ENCODE measurements at places on chromosomes 12 and 14.

- no peak for DNase-seq
Observed at GRCh38 chr14:29814156-29815015, 113.3 kb downstream of the PRKD1 start.

DNA sequence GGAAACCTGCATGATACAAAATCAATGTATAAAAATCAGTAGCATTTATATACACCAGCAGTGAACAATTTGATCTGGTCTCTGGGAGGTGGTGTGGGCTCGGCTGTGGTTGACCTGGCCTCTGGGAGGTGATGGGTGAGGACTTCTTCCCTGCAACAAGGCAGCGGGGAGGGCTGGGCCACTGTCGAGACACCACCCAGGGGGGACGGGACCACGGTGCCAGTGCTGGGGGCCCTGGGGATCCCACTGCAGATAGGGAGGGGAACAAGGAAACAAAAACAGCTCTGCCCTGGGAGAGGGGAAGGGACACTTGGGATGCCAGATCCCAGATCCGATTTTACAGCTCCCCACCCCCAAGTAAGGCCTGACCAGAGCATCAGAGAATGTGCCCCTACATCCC lies 189.6 kb upstream of the SFSWAP start:
- DNase-seq: no peak

GRCh38 chr12:88036353-88036965 lies 7.3 kb upstream of the C12orf50 start:
- DNase-seq: no peak

DNA sequence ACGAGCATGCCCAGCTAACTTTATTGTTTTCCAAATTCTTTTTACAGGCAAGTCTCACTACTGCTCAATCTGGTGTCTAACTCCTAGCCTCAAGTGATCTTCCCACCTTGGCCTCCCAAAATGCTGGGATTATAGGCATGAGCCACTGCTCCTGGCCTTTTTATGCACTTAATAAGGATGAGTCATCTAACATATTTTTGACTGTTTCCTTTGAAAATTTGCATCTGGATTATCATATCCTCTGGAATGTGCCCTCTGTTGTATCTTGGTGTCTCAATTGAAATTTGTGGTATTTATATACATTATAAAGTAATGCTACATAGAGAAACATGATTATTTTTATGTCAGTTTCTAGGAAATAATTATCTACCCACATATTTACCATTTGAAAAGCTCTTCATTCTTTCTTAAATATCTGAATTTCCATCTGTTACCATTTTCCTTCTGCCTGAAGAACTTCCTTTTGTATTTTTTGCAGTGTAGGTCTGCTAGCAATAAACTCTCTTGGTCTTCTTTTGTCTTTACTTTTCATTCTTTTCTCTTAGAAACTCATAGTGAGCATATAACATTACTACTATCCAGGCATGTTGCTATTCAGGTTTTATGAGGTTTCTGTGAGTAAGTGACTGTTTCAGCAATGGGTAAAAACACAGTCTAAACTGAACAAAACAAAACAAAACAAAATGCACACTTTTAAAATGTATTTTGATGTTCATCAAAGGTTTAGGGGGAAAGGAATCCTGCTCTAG lies 52.8 kb upstream of the CNOT2 start:
- no peak for DNase-seq

GRCh38 chr12:53952335-53952694 lies 2.4 kb upstream of the HOXC12 start:
- no peak for DNase-seq

DNA sequence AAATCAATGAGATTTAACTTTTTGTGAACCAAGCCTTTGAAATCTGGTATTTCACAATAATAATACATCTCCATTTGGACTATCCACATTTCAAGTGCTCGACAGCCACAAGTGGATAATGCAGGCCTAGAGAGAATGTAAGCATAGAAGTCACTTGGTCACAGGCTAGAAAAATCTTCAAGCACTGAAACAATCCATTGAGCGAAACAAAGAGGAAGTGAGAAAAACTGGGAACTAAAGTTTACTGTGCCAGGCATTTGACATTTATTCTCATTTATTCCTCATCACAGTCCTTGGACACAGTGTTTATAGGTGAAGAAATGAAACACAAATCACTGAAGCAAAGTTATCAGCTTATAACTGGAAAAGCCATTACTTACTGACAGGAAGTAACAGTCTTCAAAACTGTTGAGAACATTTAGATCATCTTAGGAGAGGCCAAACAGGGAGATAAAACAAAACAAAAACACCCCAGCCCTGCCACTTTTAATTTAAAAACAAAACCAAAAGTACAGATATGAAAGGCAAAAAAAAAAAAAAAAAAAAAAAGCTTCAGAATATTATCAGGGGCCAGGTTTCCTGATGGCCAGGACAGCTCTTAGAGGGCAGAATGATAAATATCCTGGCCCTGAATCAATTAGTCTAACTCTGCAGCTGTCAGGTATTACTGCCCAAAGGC lies 29.2 kb downstream of the GNS start:
- no peak for DNase-seq
